ENCODE measurements at places on chromosomes 11 and 22.

GRCh38 chr22:43320943-43321900 lies 21.9 kb downstream of the SCUBE1 start:
- no peak for DNase-seq

- DNase-seq = no peak
Observed at GRCh38 chr22:25399649-25400151, 164.8 kb upstream of the GRK3 start.

DNA sequence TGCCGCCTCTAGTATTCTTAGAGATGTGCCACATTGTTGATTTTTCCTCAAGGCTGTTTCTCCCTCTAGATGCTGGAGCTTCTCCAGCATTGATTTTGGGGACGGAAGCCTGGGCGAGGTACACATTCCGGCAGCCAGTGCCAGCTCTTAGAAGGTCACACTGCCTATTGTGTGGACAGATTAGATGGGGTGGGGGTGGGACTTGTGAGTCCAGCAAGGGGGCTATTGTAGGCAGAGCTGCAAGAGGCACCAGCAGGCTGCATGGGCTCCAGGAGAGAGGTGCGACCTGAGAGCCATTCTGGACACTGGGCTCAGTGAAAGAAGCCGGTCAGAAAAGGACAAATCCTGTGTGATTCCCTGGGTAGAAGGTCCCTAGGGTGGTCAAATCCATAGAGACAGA lies 12.4 kb downstream of the C11orf21 start:
- DNase-seq = no peak

- peak; percentile 38 for DNase-seq
Observed at GRCh38 chr11:13207665-13208594, 69.7 kb upstream of the BMAL1 start.

- no peak for DNase-seq
Observed at GRCh38 chr22:39927544-39927943, 26.7 kb downstream of the GRAP2 start.

DNA sequence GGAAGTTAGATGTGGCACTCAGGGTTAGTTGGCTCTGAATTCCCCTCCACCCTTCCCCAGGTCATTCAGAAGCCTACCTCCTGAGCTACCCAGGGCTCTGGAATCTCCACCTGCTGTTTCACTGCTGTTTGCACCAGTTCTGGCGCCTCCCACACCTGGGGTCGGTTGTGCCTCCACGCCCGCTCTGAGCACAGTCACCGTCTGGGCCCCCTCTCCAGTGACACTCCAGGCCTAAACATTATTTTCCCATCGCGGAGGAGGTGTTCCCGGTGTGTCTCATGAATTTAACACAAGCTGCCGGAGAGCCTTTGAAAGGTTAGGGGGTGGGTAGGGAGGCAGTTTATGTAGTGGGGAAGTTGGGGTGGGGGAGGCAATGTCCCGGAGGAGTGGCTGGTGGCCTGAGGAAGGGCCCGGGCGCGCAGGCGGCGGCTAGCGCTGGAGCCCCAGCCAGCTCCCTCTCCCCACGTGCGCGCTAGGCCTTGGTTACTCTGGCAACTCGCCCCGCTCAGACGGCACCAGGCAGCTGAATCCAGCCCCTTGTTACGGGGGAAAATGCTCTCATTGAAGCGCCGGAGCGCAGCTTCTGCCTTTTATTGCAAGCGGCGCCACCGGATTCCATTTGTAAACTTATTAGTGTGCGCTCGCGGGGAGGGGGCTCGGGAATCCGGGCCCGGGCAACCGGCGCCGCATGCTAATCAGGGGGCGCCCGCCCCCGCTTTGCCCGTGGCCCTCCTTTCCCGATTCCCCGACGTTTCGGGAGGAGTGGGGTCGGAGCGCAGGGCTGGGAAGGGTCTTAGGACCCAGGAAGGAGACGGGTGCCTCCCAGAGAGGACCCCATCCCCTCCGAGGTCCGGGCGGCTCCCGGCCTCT lies 52.4 kb downstream of the GRIK4 start:
- no peak for DNase-seq

DNA sequence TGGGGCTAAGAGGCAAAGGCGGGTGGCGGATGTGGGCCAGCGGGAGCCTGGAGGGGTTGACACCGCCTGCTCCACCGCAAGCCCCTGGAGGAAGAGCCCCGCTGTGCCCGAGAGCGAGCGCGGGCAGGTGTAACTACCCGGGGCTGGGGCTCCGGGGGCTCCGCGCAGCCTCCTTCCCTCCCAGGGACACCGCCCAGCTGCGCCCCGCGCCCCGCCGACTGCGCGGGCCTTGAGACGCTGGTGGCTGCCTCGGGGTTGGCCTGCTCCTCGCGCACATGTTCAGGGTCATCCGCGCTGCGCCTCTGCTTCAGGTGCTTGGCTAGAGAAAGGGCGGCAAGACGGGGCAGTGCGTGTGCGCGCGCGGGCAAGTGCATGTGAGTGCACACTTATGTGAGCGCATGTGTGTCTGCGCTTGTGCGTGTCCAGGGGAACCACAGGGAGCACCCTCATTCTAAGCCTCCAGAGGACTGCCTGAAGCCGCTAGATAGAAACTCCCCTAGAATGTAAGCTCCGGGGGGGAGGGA lies 197.5 kb upstream of the TMEM45B start:
- no peak for DNase-seq

- DNase-seq = no peak
Observed at GRCh38 chr22:29988719-29989118, 91.5 kb upstream of the HORMAD2 start.

DNA sequence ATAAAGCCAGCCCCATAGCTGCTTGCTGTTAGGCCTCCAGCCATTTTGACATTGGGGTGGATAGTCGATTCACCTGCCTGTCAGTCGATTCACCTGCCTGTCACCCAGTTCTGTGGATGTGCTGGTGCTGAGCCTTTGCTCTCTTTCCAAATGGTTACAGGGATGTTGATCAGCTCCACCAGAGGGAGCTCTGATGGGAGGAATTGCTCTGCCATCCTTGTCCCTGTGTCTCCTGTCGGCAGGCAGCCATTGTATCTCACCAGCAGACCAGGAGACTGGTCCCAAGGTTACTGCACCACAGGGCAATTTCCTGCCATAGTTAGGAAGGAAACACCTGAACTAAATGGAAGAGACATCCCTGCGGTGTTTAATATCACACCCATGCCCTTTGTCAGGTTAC lies 6.1 kb downstream of the MPEG1 start:
- peak; percentile 22 for DNase-seq

- DNase-seq = no peak
Observed at GRCh38 chr11:104279587-104279986, 115.6 kb upstream of the PDGFD start.

- DNase-seq = no peak
Observed at GRCh38 chr11:75498556-75499255, 27.0 kb downstream of the GDPD5 start.

DNA sequence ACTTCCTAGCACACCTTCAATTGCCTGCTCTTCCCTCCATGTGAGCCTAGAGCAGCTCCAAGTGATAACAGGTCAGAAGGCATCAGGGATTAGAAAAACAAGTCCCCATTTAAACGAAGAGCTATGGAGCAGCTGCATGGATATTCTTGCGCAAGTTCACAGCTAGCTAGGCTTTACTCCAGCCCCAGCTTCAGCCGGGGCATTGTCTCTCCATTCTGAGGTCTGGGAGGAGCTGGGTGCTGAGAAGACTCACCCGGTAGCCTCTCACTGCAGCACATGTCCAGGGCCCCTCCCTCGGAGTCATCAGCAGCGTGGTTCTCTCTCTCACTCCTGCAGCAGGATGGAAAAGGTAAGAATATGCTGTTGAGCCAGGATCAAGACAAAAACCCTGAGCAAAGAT lies 26.0 kb downstream of the PTPN5 start:
- no peak for DNase-seq

GRCh38 chr11:8722809-8723208 lies 40.2 kb downstream of the RPL27A start:
- no peak for DNase-seq

DNA sequence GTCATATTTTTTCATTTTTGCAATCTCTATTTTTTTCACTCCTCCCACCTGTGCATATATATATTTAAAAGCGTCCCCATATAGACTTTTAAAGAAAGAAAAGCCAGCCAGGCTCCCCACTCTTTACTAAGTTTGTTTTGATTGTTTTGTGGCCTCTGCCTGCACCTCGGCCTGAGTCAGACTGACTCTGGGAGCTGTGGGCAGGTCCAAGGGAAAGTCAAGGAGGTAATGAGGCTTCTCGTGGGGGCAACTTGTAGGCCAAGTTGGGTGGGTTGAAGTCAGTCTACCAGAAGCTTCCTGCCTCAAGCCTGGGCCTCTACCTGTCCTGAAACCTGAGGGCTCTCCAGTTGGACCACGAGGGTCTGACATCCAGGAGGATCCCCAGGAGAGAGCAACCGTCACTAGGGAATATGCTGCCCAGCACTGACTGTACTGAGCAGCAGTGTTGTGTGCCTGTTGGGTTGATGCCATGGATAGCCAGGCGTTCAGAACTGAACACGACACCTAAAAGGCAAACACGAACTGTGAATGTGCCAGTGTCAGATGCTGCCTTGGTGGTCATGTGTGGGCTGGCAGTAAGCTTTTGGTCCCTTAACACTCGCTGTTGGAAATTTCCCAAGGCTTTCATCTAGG lies 58.8 kb downstream of the BMAL1 start:
- no peak for DNase-seq

- no peak for DNase-seq
Observed at GRCh38 chr22:50016308-50016987, 3.9 kb upstream of the IL17REL start.

- DNase-seq = no peak
Observed at GRCh38 chr11:93528757-93529645, 14.2 kb downstream of the SMCO4 start.

- DNase-seq = no peak
Observed at GRCh38 chr11:126341760-126342161, 13.7 kb upstream of the ST3GAL4 start.

GRCh38 chr11:74932169-74932568 lies 16.7 kb downstream of the XRRA1 start:
- DNase-seq = no peak

GRCh38 chr11:126327281-126328000 lies 23.6 kb downstream of the DCPS start:
- no peak for DNase-seq

- DNase-seq = no peak
Observed at GRCh38 chr11:57539342-57539741, 1.9 kb downstream of the SMTNL1 start.
